ENCODE measurements at places on chromosomes 16 and 17. TPM values are rescaled to one million over a fixed set of nuclear protein-coding genes. Genes with fewer than 3 reads are reported as not detected.

UMOD gene
- not detected for total RNA-seq

TMC8 gene
- 126 TPM for total RNA-seq

- DNase-seq = no peak
Measured at GRCh38 chr17:65121916-65122806, 15.0 kb upstream of the RGS9 start.

DNA sequence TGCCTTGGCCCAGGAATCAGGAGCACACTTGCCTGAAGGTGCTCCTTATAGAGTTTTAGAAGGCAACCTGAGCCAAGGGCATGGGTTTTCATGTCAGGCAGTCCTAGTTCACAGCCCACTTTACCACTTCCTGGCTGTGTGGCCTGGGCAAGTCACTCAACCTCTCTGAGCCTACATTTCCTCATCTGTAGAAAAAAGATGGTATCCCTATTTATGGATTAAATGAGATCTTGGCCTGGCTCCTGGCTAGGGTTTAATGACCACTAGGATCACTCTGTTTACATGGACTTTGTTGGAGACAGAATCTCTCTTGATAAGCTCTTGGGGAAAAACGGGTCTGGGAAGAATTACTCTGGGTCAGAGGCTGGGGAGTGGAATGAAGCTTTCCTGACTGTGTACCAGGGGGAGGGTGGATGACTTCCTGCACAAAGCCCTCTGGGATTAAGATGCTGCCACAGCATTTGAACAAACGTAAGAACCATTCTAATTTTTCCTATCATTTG, 2.3 kb downstream of the MT2A start:
- DNase-seq = no peak

DNA sequence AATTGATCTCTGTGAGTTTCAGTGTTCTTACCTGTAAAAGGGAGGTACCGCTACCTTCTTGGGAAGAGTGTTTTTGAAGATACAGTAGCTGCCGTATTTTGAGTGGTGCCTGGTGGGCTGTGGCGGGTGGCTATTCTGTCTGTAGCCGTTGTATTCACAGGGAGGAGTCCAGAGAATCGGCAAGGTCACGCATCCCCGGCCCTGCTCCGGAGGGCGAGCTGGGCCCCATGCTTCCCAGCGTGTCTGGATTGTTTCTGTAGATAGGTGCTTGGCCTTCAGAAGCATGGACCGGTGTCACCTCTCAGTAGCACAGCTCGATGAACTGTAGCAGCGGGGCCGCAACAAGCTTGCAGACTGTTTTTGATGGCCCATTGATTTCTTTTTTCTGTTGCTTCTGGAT, 295.6 kb downstream of the CPPED1 start:
- no peak for DNase-seq
